ENCODE measurements at places on chromosomes 11 and 22.
A peak's percentile ranks its signal among the peaks of the same experiment; 100 is the strongest.

DNA sequence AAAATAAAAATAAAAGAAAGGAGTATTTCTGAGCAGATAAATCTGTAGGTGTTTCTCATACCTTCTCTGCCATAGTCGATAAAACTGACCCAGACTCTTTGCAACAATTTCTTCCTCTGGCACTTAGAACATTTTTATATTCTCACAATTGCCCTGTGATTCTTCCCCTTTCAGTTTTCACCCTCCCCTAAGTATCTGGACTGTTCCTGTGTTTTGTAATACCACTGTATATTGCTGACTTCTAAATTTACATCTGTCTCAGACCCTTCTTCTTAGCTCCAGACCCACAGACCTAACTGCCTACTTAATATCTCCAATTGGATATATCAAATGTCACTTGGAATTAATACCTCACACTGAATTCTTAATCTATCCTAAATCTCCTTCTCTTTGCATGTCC lies 133.4 kb upstream of the DDI1 start:
- no peak for DNase-seq

DNA sequence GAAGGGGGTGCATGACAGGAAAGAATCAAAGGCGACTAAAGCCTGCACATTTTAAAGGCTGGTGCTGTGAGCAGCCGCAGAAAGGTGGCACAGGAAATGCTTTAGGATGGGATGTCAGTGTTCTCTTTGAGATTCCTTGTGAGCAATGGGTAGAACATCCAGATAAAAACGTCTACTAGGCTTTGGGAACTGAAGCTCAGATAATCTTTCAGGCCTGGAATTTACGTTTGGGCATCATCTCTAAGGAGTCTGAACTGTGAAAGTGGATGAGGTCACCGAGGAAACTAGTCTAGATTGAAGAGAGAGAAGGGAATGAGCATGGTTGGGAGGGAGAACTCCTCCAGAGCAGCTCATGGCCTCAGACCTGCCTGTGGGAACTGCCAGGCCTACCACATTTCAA lies 65.7 kb downstream of the FLI1 start:
- DNase-seq: peak; percentile 77

GRCh38 chr11:15927196-15927863 lies 429.0 kb downstream of the SOX6 start:
- DNase-seq: no peak

DNA sequence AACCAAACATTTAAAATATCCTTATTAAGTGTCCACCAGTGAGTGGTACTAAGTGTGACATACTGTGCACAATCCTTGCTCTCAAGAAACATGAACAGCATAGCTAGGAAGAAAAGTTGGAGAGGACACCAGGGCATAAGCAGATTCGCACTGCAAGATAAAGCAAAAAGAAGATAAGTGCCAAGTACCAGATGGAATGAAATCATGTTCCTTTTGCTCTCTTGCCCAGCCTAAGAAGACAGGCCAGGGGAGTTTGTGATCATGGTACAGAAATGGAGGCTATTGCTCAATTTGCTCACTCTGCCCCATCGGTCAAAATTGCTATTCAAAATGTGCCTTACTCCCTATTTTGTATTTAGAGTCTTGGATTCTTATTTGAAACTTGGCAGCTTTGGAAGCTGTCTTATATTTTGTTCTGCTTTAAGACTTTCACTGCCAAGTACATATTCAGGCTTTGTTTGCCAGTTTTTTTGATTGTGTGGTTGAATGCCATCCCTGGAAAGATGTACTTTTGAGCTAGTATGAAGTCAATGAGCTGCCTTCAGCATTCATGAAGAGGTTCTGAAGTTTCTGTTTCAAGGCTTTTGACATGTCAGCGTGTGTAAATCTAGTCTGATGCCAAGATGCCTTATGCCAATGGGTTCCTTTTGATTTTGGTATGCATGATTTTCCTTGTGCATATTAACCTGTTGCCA lies 90.3 kb downstream of the PAX6 start:
- DNase-seq: no peak

DNA sequence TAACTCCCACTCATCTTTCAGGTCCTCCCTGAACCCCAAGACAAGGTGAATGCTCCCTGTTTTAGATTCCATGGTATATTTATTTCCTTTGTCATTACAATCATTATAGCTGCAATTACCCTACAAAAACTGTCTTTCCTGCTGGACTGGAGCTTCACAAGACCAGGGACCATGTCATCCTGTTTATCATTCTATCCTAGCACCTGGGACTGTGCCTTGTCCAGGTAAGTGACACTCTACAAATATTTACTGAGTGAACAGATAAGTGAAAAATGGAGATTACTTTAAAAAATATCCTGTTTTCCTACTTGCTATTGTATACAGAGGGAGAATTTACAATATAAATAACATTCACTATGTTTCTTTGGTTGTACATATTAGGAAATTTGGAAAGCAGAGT lies 22.5 kb upstream of the ELF5 start:
- no peak for DNase-seq

- no peak for DNase-seq
Observed at GRCh38 chr11:9347100-9347499, 32.7 kb upstream of the TMEM41B start.
